ENCODE measurements at places on chromosomes 2 and 18. TPM values are rescaled to one million over a fixed set of nuclear protein-coding genes. Genes with fewer than 3 reads are reported as not detected.

DNA sequence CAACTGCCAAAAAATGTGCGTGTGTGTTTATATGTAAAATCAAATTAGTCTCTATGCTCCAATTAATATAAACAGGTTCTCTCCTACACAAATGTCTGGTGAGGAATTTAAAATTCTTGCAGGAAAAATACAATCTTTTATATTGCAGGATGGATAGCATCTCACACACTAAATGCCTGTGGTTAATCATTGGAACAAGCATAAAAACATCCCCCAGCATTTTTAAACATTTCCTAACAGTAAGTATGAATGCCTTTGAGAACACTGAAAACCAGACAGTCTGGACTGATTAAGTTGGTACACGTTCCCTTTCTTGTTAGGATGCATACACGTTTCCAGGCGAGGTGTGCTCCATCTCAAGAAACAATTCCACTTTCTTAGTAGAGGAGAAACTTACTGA lies 29.9 kb upstream of the PDE1A start:
- DNase-seq = no peak

- DNase-seq = no peak
Measured at GRCh38 chr2:230627806-230628724, 84.6 kb upstream of the CAB39 start.

The SLC14A1 gene
- 9.7 TPM for total RNA-seq

The CRACDL gene
- total RNA-seq = 5.7 TPM

DNA sequence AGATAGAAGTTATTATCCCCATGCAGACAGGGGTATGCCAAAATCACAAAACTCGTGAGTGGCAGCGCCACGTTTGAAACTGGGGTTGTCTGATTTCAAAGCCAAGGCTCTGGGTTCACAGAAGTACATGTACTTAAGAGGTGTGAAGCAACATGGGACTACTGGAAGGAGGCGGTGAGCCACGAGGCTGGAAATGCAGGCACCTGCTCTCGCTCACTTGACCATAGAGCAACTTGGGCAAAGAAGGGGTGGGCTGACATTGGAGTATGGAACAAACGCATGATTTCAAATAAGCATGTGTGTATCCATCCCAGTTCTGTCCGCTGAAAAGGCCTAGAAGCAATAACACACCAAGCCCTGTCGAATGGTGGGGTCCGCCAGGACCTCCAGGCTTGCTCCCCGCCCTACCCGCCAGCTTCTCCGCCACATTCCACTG lies 593 bp upstream of the ACTR2 start:
- DNase-seq = no peak

The PLEKHB2 gene
- 38.2 TPM for total RNA-seq

The SPEG gene
- 94.6 TPM for total RNA-seq

- DNase-seq = no peak
Measured at GRCh38 chr2:19671916-19672315, 229.9 kb downstream of the TTC32 start.

- peak; percentile 16 for DNase-seq
Measured at GRCh38 chr18:79404567-79404910, 8.8 kb downstream of the NFATC1 start.

DNA sequence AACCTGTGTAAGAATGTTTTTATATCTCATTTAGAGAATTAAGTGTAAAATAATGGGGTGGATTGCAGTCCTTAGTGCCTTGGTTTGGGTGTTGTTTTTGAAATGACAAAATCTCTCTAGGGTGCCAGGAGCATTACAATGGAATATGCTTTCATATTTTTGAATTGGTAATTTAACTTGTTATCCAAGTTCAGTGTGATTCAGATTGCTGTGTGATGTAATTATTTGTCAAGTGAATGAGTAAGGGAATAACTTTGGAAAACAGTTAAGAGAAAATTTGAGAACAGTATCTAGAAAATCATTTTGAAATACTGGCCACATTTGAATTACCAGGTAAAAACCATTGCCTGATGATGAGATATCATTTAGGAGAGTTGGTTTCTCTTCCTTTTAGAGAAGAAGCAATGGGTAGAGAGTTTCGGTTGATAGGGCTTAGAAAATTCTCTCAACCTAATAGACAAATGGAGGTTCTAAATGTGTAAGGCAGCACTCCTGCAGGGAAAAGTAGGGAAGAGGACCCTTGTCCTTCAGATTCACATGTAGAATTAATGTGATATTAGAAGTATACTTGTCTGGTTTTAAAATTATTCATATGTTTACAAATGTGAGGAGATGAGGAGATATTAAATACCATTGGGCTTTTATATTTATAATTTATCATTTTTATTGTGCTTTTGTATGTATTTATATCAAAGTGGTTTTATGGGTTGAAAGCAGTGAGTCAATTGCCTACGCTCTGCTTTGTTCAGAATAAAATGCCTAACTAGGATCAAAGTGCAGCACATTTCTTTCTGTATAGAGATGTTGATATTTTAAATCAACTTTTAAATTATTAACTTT lies 124.8 kb downstream of the PHLPP1 start:
- DNase-seq = no peak

DNA sequence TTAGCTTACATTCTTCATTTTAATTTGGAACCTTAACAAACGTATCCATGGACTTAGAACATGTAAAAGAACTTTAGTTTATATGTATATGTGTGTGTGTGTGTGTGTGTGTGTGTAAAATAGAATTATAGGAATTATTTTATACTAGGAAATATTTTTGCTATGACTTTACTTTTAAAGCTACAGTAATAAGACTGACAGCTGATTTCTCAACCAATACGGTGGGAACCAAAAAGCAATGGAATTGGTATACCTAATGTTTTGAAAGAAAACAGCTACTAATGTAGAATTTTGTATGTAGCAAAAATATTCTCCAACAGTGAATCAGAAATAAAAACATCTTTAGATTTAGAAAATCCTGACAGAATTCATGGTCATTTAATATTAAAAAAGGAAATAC lies 146.5 kb upstream of the ARL4C start:
- no peak for DNase-seq

GRCh38 chr2:3022841-3023372 lies 354.7 kb downstream of the EIPR1 start:
- no peak for DNase-seq

The KRTCAP3 gene
- not detected for total RNA-seq

GRCh38 chr18:3649633-3650426 lies 199.9 kb downstream of the TGIF1 start:
- DNase-seq = peak; percentile 46

DNA sequence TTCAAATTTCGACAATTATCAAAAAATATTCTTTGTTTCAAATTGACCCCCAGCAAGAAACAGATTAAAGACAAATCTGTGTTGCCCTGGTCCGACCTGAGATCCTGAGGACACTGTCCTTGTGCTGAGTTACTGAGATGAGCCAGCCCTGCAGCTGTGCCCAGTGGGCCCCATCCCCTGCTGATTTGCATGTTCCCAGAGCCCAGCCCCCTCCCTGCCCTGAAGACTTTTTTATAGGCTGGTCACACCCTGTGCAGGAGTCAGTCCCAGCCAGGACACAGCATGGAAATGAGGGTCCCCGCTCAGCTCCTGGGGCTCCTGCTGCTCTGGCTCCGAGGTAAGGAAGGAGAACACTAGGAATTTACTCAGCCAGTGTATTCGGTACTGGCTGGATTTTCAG lies 31.4 kb upstream of the ZNG1B start:
- DNase-seq = no peak

- DNase-seq = peak; percentile 50
Measured at GRCh38 chr18:66640431-66640830, 36.5 kb upstream of the CDH19 start.

GRCh38 chr2:182804128-182804527 lies 62.3 kb downstream of the FRZB start:
- no peak for DNase-seq

DNA sequence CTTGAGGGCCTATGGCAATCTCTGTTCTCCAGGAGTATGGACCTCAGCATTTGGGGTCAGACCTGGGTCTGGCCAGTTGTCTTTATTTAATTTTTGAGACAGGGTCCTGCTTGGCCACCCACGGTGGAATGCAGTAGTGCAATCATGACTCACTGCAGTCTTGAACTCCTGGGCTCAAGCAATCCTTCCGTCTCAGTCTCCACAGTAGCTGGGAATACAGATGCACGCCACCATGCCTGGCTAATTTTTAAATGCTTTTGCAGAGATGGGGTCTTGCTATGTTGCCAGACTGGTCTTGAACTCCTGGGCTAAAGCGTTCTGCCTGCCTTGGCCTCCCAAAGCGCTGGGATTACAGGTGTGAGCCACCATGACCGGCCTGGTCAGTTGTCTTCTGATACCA lies 46.4 kb upstream of the INHBB start:
- no peak for DNase-seq

The ETAA1 gene
- total RNA-seq = 4.6 TPM

All from left cardiac atrium (tissue), 4 donors.